HT1080 (cell line): ENCODE measurements at places on chromosomes 1 and 21. TPM values are rescaled to one million over a fixed set of nuclear protein-coding genes. Genes with fewer than 3 reads are reported as not detected.

LYPD8 gene
- total RNA-seq = 2.0 and 3.8 TPM in 2 replicates

- no peak for DNase-seq
Observed at GRCh38 chr1:24481101-24481500, 21.5 kb upstream of the RCAN3 start.

RAP1GAP gene
- 0.03 and 0.19 TPM in 2 replicates for total RNA-seq

KIAA0040 gene
- total RNA-seq = not detected in 2 replicates

- DNase-seq = no peak
Observed at GRCh38 chr21:26445440-26445839, 127.6 kb downstream of the CYYR1 start.

DNA sequence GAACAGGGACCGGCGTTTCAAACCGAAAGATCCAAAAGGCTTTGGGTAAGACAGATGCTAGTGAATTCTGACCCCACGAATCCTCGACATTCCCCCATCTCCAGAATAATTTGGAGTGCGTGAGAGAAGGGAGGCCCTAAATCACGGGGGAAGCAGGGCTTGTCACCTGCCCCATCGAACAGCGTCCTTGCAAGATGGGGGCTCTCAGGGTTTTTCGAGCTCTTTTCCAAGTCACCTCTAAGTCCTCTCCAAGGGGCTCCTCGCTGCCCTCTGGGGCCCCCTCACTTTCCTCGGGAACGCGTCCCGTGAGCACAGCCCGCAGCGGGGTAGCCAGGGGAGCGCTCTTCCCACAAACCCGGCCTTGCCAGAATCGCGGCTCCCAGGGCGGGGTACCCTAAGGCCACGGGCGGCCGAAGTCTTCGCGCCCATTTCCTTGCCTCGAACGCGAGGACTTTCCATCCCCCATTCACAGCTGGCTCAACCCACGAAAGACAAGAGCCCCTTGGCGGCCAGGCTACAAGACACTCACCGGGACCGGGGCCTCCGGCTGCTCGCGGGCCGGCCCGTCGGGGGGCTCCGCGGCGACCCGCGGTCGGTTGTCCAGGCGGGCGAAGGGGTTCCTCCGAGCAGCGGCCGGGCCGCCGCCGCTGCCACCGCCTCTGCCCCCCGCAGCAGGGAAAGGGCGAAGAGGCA, 546 bp downstream of the DONSON start:
- DNase-seq = peak; percentile 34

CD244 gene
- not detected in 2 replicates for total RNA-seq

DNA sequence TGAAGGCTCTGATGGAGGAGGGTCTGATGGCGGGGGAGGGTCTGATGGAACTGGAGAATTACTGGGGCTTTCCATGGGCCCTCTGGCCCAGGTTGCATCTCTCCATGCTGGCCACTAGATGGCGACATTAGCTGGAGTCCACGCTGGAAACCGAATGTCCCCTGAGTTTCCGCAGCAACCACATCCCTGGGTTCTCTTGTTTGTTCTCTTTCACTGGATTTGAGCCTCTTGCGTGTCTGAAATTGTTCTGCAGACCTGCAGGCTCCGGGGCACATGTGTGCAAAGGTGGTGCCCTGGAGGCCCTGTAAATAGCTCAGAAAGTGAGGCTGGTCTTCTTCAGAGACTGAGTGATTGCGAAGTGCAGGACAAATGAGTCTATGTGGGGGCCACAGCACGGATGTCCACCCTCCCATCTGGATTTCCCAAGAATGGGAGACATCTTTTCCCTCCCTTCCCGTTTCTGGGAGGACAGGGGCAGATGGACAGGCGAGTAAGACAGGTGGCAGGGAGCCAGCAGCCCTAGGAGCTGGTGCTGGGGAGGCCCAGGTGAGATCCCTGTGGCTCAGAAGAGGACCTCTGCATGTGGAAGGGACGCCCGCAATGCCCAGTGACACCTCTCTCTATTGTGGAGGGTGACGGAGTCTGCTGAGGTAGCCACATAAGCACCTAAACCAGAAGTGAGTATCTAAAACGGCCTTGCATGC, 73.2 kb upstream of the ABCG1 start:
- DNase-seq = peak; percentile 27
